ENCODE measurements at places on chromosomes 12 and 14. TPM values are rescaled to one million over a fixed set of nuclear protein-coding genes. Genes with fewer than 3 reads are reported as not detected.

Gene NFATC4
- polyA plus RNA-seq: 120 TPM

Gene C12orf60
- polyA plus RNA-seq: 3.2 TPM

Gene CRACR2A
- not detected for polyA plus RNA-seq

Gene PLCZ1
- polyA plus RNA-seq: not detected

Gene TDRD9
- polyA plus RNA-seq: not detected

Gene CLEC2A
- polyA plus RNA-seq: not detected

Gene ARHGAP9
- polyA plus RNA-seq: not detected

Gene RNASE7
- not detected for polyA plus RNA-seq

Gene MYO1H
- not detected for polyA plus RNA-seq

Gene NKX2-1
- polyA plus RNA-seq: not detected

Gene ZFHX2
- polyA plus RNA-seq: 5.6 TPM

All from cardiac muscle cell (in vitro differentiated cells and primary cell).